T follicular helper cell (primary cell): ENCODE measurements at places on chromosomes 7 and 10.

DNA sequence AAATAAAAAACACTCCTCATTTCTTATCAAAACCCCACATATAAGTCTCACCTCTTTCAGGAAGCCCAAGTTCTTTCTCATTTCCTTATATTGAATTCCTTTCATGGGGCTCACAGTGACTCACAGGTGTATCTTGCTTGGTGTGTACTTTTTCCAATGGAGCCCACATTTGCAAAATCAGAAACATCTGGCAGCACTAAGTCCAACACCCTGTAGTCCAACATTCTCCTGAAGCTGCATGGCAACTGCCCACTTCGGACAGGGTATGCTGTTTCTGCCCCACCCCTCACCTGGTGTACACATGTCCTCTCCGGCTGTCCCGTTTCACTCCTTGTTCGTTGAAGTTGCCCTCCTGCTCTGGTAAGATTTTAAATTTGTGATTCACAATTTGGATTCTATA lies 544.1 kb downstream of the SORCS3 start:
- no peak for DNase-seq

DNA sequence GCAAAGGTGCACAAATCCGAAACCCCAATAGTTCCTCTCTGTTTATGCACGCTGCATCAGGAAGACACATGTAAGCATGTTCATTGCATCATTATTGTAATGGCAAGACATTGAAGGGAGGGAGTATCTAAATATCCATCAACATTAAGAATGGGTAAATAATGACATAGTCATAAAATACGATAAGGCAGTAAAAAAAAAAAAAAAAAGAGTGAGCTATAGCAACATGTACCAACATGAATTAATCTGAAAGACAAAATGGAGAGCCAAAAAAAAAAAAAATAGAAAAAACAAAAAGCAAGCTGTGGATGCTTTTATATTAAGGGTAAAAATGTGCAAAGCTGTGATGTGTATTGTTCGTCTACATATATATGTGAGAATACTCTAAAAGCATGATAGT lies 70.2 kb upstream of the ABLIM1 start:
- no peak for DNase-seq

GRCh38 chr10:110530131-110530831 lies 32.6 kb downstream of the DUSP5 start:
- no peak for DNase-seq

GRCh38 chr10:33804584-33804983 lies 470.1 kb upstream of the NRP1 start:
- DNase-seq: no peak

DNA sequence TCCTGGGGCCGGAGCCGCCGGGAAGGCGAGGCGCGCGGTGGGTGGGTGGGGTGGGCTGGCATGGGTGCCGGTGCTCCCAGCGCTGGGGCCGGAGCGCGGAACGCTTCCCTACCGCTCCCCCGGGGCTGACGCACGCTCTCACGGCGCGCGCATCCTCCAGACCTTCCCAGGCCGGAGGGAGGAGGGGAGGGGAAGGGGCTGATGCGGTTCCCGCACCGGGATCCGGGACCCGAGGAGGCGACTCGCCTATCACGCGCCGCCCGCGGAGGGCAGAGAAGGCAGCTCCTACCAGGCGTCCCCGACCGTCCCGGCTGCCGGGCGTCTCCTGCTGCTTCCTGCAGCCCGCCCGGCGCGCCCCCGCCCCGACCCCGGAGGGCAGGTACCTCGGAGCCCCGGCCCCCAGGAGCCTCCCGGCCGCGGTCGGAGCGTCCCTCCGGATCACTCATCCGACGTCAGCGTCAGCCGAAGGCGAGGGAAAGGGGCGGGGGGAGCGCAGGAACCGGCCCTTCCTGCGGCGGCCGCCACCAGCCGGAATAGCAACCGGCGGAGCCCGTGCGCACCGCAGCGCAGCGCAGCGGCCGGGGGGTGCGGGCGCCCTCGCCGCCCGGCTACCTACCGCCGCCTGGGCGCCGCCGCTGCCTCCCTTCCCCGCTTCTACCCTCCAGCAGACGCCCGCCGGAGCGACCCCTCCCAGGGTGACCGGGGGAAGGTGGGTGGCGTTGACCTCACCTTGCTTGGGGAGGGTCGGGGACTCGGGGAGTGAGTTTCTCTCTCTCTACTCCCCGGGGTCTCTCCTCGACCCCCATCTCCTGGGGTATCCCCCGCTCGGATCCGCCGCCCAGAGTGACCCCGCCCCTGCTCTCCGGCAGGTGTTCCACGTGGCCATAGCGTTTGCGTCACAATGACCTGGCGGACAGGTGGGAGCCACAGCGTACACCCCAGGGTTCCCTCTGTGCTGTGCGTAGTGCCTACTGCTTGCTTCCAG lies at the start of gene ICA1:
Gene ICA1 (minus strand): TSS at position 457 of the 985 bp plus-strand sequence. CDS start 26,241 bp downstream, outside the sequence.
- DNase-seq: no peak

- DNase-seq: no peak
These were observed 692.5 kb downstream of the INHBA start for GRCh38 chr7:41010418-41010817.

DNA sequence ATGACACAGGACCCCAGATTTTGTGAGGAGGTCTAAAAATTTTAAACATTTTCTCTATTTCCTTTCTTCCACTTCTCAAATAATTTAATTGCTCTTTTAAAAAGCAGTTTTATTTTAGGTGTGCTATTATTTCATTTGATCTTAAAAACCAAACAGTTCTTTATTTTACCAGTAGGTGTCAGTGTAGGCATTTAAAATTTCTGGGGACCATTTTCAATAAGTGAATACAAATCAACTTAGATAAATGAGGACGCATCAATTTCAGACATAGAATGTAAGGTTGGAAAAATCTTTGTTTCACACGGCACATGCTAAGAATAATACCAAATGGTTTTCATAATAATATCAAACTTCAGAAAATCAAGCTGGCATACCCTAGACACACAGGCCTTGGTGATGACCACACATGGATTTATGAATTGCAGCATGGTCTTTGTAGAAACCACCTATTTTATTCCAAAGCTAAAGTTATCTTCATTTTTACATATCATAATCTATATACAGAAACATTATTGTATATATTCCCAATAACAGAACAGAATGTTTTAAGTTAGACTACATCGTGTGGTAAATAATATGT lies 127.6 kb upstream of the SLC26A5 start:
- DNase-seq: no peak

DNA sequence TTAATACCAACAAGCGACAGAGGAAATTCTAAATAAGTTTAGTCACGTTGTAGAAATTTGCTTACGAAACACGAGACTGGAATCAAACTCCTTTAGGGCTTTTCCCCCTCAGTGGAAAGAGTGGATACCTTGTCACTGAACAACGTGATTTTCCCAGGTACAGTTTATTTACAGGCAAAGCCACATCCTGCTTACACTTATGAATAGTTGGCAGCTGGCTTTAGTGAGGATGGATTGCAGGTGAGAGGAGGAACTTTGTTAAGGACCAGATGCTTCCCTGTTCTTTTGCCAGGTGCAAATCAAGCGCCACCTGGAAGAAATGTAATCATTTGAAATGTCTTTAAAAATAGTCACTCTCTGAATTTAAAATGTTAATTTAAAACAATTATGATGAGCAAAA lies 282.4 kb downstream of the ADARB2 start:
- DNase-seq: no peak

- no peak for DNase-seq
These were observed 26.1 kb downstream of the DYNC1I1 start for GRCh38 chr7:95798401-95798930.

- no peak for DNase-seq
These were observed 169.5 kb downstream of the FANK1 start for GRCh38 chr10:126065751-126066377.

DNA sequence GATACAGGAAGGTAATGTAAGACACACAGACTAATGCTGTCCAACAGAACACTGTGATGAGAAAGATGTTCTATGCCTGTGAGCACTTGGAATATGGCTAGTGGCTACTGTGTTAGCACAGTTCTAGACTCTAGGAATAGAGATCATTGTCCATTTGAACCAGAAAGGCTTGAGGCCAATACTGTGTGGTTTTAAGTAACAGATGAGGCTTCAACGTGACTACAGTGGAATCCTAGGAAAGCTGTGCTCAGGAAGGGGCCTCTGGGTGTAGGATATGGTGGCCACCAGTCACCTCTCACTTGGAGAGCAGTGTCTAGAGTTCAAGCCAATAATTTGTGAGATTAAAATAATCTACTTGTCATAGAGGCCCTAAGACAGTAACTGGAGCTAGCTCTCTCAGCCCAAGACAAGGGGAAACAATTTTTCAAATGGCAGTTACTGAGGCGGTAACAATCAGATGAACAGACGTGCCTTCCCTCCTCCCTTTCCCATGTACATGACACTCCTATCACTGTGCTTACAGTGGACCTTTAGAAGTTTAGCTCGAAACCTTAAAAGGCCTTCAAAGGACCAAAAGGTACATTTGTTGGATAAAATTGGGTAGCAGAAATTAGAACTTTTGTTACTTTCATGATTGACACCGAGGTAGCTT lies 10.2 kb downstream of the ZDHHC16 start:
- DNase-seq: no peak

GRCh38 chr7:104412911-104413310 lies 84.5 kb downstream of the LHFPL3 start:
- no peak for DNase-seq

DNA sequence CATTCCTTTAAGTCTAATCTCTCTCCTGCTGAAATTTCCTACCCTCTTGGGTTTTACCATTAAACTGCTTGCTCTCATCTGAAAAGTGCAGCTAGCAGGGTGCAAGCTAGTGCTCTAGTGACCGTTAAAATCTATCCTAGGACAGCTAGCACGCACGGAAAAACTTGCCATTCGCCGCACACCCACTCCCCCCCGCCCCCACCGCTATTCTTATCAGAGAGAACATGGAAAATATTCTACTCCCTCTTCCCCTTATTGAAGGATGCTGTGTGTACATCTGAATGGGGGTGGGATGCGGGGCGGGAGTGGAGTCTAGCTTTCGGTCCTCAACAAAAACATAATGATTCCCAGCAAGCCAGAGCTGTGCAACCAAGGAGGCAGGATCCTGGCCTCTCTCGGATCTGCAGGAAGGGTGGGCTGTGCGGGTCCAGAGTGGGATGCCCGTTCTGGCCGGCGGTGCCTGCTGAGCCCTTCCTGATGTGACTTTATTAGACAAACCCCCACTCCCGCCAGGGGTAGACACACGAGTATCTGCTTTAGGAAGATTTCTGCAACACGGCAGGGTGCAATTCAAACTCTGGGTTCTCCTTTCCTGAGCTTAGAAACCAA lies 1.1 kb upstream of the ADRA2A start:
- no peak for DNase-seq

DNA sequence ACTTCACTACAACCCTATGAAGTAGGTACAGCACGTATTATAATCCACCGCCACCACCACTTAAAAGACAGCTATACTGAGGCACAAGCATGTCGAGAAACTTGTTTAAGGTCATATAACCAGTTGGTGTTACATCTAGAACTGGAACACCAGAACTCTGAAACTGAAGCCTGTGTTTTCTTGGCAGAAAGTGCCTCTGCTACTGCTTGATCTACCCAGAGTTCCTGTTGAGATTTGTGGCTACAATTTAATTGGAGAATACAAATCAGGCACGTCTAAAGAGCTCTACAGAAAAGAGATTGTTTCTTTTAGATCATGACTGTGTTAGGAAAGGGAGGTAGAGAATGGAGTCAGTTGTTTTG lies 4.3 kb upstream of the ADD3 start:
- no peak for DNase-seq

DNA sequence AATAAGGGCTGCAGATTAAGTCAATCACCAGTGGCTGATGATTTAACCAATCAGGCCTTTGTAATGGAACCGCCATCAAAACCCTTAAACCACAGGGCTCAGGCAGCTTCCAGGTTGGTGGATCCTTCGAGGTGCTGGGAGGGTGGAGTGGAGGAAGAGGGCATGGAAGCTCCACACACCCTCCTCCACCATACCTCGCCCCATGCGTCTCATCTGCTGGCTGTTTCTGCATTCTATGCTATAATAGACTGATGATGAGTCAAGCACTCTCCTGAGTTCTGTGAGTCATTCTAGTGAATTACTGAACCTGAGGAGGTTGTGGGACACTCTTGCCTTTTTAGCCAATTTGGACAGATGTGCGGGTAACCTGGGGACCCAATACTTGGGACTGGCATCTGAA lies 43.9 kb downstream of the CHST15 start:
- DNase-seq: no peak
